Left ventricle myocardium superior (tissue), 1 donor: ENCODE measurements at places on chromosomes 13 and 19. TPM values are rescaled to one million over a fixed set of nuclear protein-coding genes. Genes with fewer than 3 reads are reported as not detected.

GRCh38 chr13:44299152-44299943, 74.3 kb upstream of the SERP2 start:
- no peak for DNase-seq

DNA sequence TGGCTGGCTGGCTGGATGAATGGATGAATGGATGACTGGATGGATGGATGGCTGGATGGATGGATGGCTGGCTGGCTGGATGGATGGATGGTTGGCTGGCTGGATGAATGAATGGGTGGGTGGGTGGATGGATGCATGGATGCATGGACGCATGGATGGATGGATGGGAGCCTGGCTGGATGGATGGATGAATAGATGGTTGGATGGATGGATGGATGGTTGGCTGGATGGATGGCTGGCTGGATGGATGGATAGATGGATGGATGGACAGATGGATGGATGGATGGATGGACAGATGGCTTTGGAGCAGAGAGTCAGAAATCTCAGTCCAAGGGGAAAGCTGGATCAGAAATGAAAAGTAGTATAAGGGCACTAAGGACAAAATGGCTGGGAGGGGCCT, 106.4 kb upstream of the SERP2 start:
- no peak for DNase-seq

DNA sequence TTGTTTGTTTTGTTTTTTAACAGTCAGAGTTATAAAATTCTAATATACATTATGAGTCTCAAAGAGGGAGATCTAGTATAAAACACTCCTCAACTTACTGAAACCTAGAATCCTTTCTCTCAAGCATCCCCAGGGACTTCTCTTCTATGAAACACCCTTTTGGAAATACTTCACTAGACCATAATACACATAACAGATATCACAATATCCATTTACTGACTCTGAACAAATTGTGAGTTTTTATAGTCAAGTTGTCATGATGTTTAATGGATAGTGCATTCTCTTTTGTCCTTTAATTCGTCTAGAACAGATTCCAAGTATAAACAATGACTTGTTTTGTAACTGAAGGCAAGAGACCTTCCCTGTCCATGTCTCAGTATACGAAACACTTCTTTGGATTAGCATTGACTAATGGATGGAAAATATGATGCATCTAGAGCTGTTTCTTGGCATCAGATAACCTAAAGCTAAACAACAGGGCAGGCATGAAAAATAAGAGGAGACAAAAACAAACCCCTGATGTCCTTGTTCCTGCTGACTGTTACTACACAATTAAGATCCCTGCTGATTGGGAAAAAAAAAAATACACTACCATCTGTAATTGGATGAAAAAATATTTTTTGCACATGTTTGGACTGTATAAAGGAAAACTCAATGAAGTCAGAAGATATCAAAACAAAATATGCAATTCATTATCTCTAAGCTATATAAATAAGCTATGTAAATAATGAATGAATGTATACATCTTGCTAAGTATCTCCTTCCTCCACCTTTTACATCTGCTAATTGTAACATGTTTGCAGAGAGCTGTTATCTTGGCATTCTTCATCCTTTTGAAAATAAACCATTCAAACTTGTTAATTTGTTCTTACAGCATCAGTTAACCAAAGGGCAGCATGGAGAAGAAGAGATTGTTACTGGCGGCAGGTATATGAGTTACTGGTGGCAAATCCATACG, 214.2 kb downstream of the LACC1 start:
- no peak for DNase-seq

- no peak for DNase-seq
These were observed 127.2 kb upstream of the GJB6 start for GRCh38 chr13:20359335-20359734.

- DNase-seq, result peak; percentile 73
These were observed 2.1 kb upstream of the PTBP1 start for GRCh38 chr19:795073-795611.

DNA sequence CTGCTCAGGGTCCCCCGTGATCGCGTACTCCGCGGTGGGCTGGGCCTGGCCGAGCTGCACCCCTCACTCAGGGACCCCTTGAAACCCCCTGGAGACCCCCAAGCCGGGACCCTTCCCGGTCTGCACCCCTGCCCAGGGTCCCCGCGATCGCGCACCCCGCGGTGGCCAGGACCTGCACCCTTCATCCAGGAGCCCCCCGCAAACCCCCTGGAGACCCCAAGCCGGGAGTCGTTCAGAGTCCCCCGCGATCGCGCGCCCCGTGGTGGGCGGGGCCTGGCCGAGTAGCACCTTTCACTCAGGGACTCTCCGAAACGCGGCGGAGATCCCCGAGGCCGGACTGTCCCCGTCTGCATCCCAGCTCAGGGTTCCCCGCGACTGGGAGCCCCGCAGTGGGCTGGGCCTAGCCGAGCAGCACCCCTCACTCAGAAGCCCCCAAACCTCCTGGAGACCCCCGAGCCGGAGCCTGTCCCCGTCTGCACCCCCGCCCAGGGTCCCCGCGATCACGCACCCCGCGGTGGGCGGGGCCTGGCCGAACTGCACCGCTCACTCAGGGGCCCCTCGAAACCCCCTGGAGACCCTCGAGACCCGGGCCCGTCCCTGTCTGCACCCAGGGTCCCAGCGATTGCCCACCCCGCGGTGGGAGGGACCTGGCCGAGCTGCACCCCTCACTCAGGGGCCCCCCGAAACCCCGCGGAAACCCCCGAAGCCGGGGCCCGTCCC, 748 bp downstream of the LMNB2 start:
- DNase-seq, result peak; percentile 56

DNA sequence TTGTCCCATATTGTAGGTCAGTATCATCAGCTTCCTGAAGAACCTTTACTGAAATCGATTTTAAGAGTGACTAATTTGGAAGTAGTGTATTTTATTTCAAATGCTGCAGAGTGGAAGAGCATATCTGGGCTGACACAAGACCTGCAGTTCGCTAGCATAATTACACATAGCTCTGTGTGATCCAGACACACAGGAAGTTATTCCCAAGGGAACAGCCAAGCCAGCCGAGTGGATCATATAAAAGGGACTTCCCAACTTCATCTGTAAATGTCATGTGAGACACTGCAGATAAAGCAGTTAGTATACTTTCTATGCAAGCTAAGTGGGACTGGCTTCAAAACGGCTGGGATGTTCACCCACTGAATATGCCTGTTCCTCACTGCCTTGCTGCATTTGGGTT, 760.4 kb downstream of the SLITRK1 start:
- DNase-seq, result no peak

DNA sequence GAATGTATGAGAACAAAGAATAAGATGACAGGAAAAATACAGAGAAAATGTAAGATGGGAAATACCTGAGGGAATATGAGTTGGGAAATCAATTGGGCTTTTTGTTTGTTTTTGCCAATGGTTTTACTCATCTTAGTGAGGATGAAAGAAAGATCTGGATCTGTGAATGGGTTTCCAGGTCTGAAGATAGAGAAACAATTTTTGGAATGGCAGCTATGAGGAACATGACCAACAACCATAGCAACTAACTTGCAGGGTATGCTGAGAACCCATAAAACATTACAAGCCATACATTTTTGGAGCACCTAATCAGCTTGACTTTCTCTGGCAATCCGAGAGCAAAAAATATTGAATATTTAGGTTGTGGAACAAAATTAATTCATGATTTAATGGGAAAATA, 290.0 kb downstream of the KCTD12 start:
- no peak for DNase-seq

DNA sequence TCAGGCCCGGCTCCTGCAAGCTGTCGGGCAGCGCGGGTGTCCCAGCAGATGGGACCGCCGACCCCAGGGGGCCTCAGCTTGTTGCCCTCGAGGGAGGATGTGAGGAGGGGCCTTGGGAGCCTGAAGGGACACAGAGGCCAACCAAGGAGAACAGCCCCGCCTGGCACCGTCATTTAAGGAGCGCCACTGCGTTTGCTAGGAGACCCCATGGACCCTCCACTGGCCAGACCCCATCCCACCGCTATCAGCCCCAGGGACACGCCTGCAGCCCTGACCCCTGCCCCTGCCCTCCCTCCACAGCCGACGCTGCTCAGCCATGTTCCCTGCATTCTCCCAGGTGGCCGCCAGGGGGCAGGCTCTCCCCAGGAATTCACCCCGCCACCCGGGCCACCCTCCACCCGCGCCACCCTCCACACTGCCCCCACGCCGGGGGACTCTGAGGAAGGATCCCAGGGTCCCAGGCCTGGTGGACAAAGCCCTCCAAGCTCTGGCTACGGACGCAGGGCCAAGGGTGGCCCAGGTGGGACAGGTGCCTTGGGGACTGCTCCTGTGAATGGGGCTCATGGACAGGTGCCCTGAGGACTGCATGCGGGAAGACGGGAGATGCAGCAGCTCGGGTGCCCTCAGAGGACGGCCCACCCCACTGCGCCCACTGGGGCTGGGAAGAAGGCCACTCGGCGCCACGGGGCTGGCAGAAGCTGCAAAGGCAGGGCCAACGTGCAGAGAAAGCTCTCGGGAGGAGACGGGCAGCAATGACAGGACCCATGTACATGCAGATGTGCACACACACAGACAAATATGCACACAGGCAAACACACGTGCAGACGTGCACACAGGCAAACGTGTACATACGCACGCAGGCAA, 34.4 kb downstream of the PIP5K1C start:
- peak; percentile 83 for DNase-seq

GRCh38 chr19:2355168-2356035, 4.7 kb upstream of the TMPRSS9 start:
- DNase-seq, result no peak

DNA sequence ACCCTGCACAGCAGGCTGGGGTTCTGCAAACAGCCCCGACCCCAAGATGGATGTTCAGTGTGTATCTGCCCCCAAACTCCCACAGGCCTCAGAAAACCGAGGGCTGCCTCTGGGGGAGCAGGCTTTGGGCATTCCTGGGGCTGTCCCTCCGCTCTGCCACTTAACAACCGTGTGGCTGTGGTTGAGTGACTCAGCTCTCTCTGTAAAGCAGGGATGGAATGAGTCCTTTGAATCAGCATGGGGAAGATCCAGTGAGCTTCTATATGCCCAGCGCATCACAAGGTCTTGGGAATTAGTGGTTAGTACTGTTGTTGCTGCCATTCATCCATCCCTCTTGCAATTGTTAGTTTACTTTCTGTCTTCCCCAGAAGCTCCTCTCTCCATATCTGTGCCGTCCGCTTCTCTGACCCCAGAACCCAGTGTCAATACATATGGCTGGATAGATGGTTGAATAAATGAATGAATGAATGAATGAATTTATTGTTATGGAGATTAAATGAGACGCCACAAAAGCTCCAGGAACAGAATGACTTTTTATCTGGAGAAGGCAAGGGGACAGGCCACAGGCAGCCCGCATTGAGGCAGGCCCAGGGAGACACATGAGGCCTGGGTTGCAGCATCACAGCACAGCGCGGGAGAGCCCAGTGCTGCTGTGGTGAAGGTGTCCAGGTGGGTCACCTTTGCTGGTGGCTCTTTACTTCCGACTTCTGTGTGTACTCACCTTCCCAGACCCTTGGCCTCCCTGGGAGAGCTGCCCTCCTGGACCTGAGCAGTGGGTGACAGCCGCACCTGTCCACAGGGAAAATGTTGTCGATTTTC, 89.2 kb downstream of the RGCC start:
- DNase-seq, result no peak

- no peak for DNase-seq
These were observed 3.8 kb downstream of the ZNF792 start for GRCh38 chr19:34960103-34960805.

GRCh38 chr19:40266119-40266518, 19.0 kb downstream of the AKT2 start:
- DNase-seq, result peak; percentile 87

DNA sequence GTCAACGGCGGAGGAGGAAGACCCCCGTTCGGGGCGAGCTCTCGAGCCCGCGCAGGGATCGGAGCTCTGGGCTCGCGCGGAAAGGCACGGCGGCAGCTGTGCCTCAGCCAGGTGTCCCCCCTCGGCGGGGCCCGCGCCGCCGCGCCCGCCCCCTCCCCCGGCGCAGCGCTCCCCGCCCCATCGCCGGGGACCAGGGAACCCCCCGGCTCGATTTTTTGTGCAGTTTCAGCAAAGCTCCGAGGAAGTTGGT, 110.0 kb downstream of the KCNRG start:
- DNase-seq, result no peak

GRCh38 chr13:96172066-96172465, 82.2 kb downstream of the HS6ST3 start:
- no peak for DNase-seq

DNA sequence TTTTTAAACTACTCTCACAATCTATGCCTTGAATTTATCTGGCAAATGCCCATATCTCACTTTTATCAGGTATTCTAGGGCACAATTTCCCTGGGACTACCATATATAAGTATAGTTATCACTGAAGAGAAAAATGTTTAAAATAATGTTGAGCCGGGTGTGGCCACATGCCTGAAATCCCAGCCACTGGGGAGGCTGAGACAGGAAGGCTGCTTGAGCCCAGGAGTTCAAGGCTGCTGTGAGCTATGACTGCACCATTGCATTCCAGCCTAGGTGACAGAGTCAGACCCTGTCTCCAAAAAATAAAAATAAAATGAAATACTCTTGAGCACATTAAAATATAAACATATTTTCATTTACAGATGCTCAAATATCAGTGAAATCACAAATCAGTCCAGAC, 4.1 kb downstream of the KATNAL1 start:
- no peak for DNase-seq

Gene IGFL1
- total RNA-seq, result not detected

Gene APC2
- 0.17 TPM for total RNA-seq

Gene ALOX5AP
- 10.1 TPM for total RNA-seq

Gene KASH5
- total RNA-seq, result not detected

Gene SIGLEC14
- total RNA-seq, result 0.94 TPM

Gene ZNF506
- 9.7 TPM for total RNA-seq
